ENCODE measurements at places on chromosomes 4 and X. TPM values are rescaled to one million over a fixed set of nuclear protein-coding genes. Genes with fewer than 3 reads are reported as not detected.

VSIG1 gene
- total RNA-seq, result not detected

ADGRG4 gene
- not detected for total RNA-seq

ZDHHC15 gene
- not detected for total RNA-seq

XAGE2 gene
- not detected for total RNA-seq

C4orf51 gene
- not detected for total RNA-seq
